ACHN (cell line): ENCODE measurements at places on chromosomes 16 and 17.

DNA sequence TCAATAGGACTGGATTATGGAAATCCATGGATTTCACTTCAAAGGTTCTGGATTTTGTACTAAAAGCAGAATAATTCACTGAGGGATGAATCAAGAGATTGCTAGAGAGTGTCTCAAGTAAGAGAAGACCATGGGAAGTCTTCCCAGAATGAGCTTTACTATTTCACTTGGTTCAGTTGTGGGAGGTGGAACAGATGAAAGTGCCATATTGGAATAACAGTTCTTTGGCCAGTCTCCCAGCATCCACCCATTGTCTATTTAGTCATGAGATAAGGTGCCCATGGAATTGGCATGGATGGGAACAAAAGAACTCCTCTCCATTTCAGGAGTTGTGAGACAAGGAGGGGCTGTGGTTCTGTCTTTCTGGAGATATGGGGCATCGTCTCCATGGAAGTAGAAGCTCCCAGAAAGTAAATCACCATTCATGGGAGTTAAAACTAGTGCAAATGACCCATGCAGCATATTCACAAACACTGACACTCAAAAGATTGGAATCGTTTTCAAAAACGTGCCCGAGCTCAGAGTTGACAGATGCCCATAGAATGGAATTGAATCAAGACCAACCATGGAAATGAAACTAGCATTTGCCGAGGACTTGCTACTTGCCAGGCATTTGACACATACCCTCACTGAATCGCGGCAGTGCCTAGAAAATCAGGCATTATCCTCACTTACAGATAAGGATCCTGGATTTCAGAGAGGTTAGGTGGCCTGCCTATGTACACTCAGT lies 36.2 kb upstream of the CLEC3A start:
- DNase-seq, result no peak

GRCh38 chr17:73384926-73385325 lies 73.1 kb upstream of the CDC42EP4 start:
- no peak for DNase-seq

GRCh38 chr17:2390199-2390836 lies 10.5 kb downstream of the MNT start:
- no peak for DNase-seq

DNA sequence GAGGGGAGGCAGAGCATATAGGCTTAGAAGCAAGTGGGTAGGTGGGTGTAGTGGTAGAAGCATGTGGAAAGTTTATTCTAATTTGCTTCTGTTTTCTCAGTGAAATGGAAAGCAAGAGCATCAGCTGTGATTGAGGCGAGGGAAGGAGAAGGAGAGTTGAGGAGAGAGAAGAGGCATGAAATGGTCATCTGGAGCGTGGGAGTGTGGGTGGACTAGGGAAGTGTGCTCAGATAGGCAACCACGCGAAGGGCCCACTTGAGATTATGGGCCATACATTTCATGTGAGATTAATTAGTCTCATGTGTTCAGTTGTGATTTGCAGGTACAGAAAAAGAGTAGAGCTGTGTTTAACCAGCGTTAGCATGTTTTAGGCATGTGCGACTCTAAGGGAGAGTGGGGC lies 20.8 kb upstream of the CDC6 start:
- DNase-seq, result no peak

- DNase-seq, result no peak
Measured at GRCh38 chr16:80604600-80605355, 64.0 kb downstream of the DYNLRB2 start.

GRCh38 chr17:59287891-59288290 lies 43.6 kb upstream of the YPEL2 start:
- DNase-seq, result no peak

DNA sequence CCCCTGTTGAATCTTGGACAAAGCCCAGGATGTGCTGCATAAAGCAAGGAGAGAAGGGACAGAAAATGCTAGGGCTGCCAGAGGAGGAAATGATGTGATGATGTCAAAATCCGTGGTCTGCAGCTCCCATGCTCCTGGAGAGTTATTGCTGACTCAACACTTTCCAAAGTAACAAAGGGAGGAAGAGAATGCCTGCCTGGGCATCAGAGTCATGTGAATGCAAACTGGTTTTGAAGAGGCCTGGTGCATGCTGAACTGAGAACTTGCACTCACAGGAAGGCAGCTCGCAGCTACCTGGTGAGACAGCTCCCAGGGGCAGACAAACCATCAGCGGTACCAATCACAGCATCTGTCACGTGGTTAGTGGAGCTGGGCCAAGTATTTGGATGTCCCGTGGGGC lies 2.8 kb downstream of the MARVELD3 start:
- DNase-seq, result no peak
